Colonic mucosa (tissue), 4 donors: ENCODE measurements at places on chromosomes 4 and X. TPM values are rescaled to one million over a fixed set of nuclear protein-coding genes. Genes with fewer than 3 reads are reported as not detected.
A peak's percentile ranks its signal among the peaks of the same experiment; 100 is the strongest.

DNA sequence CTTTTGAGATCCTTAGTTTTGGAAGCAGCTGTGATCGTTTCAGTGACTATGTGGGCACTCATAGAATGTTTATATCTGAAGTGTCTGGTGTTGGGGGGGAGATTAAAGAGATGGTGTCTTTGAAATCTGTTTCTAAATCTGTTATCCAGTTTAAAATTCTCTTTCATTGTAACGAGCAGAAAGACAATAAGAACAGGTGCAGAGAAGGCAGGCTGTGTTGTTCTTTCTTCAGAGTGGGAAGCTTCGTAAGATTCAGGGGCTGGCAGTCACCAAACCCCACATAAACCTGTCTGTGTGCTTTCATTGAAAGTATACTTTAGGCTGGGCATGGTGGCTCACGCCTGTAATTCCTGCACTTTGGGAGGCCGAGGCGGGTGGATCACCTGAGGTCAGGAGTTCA is 16.3 kb upstream of the DHRSX start:
- DNase-seq = no peak

GRCh38 chrX:123581586-123581985 is 151.3 kb downstream of the THOC2 start:
- no peak for DNase-seq

DNA sequence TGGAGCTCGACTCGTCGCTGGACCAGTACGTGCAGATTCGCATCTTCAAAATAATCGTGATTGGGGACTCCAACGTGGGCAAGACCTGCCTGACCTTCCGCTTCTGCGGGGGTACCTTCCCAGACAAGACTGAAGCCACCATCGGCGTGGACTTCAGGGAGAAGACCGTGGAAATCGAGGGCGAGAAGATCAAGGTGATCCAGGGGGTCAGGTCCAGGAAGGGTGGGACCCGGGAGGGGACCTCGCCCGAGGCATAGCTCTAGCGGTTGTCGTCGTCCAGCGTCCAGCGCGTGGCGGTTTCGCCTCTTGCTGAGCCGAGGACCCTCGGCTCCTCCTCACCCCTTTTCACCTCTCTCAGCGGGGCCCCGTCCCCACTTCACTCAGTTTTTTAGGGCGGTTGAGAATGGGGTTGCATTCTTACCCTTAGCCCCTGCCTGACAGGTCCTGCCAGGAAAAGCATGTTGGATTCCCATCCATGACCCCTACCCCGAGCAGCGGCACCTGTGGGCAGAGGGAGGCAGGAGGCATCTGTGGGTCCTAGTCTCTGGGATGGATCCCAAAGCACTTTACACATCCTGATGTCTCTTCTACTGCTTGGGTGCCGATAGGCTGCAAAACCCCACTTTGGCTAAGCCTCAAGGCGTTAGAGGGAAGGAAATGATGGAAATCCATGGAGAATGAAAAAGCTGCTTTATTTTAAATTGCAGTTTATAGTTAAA is 524 bp downstream of the RAB33A start:
- no peak for DNase-seq

GRCh38 chr4:115361781-115362180 is 248.4 kb upstream of the NDST4 start:
- DNase-seq = no peak

DNA sequence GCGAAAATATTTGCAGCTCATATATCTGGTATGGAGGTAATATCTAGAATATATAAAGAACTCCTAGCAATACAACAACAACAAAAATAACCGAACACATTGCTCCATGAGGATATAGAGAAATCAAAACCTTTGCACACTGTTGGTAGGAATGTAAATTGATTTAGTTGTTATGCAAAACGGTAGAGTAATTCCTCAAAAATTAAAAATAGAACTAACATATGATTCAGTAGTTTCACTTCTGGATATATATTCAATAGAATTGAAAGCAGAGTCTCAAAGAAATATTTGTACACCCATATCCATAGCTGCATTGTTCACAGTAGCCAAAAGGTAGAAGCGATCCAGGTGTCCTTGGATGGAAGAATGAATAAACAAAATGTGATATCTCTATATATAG is 203.0 kb upstream of the CNKSR2 start:
- no peak for DNase-seq

DNA sequence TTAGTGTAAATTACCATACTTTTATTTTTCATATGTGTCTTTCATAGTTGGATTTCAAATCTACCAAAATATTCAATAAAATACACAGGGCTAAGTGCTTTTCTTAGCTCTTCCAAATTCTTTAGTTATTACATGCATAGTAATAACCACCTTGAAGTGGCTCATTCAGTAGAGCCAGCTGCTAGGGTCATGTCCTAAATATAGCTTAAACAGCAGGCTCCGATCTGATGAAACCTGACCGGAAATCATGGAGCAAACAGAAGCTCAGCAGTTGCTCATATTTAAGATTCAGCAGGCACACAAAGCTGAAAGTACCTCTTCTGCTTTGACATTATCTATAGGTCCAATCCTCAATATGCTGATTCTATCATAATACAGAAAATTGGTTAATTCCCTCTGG is 1470.4 kb downstream of the ADGRL3 start:
- DNase-seq = no peak

GRCh38 chr4:37858112-37858511 is 31.6 kb downstream of the PGM2 start:
- DNase-seq = no peak

- no peak for DNase-seq
Measured at GRCh38 chr4:7388627-7389026, 46.1 kb downstream of the PSAPL1 start.

DNA sequence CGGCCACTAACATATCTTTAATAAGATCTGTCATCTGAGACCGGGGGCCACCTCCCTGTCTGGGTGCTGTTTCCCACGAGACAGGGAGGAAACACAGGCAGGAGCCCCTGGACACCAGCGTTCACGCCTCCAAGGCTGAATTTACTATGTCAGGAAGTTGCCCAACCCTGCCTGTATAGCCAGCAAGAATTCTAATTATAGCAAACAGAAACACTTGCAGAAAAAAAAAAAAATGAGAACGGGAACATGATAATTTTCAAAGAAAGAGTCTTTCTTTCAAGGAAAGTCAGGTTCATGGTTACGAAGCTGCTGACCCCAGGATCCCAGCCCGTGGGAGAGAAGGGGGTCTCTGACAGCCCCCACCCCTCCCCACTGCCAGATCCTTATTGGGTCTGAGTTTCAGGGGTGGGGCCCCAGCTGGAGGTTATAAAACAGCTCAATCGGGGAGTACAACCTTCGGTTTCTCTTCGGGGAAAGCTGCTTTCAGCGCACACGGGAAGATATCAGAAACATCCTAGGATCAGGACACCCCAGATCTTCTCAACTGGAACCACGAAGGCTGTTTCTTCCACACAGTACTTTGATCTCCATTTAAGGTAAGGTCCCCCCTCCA is at the start of gene IL3RA:
TSS of gene IL3RA (plus strand) at position 455 of the 613 bp plus-strand sequence. CDS start 4,981 bp downstream, outside the sequence.
- peak; percentile 40 for DNase-seq

DNA sequence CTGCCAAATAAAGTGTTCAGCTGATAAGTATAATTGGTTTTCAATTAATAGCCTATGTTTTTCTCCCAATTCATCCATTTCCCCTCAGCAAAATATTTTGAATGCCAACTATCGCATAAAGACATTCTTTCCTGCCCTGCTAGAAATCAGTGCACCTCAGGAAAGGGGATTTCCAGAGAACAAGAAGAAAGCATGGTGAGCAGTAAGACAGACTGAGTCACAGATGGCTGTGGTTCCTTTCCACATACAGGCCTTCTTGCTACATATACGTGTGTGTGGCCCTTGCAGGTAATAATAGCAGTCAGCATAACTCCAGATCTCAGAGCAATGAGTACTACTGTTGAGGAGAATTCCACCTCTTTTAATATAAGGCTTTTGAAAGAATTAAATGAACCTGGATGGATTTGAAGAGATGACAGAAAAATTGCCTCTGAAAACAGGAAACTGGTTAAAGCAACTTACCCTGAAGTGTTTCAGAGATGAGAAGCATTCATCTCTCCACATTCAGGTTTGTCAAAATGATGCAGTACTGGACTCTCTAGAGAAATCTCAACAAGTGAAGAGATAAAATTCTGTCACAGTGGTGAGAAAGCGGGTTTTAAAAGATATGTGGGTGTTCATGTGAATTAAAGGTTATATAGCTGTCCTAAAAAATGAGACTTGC is 13.6 kb downstream of the GASK1B start:
- DNase-seq = no peak

- no peak for DNase-seq
Measured at GRCh38 chrX:106921637-106922036, 1.4 kb downstream of the CLDN2 start.

DNA sequence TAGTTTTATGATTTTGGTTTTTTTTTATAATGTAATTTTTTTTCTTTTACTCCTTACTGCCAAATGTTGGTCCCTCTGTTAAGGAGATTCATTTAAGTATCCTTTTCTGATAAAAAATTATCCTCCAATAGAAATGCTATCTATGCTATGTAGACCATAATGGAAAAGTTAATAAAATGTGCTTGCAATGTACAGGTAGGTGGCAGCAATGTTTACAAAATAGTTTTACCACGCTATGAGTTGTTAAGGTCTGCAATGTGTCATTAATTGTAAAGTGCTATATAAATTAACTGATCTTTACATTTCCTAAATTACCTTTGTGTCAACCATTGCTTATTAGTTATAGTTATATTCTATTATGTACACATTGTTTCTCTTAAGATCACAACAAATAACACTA is 3.8 kb upstream of the CENPC start:
- DNase-seq = no peak

- no peak for DNase-seq
Measured at GRCh38 chrX:28910487-28910886, 323.2 kb downstream of the IL1RAPL1 start.

DNA sequence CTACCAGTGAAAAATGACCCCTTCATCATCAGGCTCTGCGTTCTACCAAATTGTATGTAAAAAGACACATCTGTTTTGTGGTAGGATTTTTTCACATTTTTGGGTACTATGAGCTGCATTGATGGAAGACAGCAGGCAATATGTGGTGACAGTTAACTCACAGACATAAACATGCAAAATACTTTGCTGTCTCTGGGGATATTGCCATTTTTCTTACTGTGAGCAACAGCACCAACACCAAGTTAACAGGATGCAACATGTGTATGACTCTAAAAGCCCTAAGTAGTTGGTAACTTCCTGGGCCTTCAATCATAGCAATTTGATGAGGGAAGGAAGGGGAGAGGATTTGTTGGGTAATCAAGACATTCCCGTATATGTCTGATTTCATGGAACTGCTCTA is 56.4 kb upstream of the DRP2 start:
- no peak for DNase-seq

- no peak for DNase-seq
Measured at GRCh38 chr4:7132730-7133582, 59.4 kb upstream of the SORCS2 start.

GRCh38 chr4:130896920-130897319 is 1801.0 kb downstream of the C4orf33 start:
- no peak for DNase-seq

- DNase-seq = no peak
Measured at GRCh38 chrX:20217906-20218305, 48.8 kb downstream of the RPS6KA3 start.

- DNase-seq = no peak
Measured at GRCh38 chr4:123976819-123977218, 580.2 kb downstream of the SPRY1 start.

DNA sequence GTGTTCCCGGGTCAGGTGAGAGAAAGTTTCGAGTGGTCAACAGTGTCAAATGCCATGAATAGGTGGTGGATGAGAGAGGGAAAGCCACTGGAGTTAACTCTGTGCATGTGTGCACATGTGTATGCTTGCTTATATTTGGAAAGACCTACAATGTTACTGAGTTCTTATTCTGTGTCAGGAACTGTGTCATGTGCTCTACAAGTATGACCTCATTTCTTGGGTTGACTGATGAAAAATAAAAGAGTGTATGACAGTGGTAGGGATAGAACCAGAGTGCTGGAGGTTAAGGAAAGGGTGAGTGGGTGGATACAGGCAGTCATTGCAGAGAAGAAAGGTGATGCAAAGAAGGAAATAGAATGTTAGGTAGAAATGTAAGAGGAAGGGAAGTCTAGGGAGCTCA is 22.1 kb upstream of the DGKK start:
- no peak for DNase-seq

DNA sequence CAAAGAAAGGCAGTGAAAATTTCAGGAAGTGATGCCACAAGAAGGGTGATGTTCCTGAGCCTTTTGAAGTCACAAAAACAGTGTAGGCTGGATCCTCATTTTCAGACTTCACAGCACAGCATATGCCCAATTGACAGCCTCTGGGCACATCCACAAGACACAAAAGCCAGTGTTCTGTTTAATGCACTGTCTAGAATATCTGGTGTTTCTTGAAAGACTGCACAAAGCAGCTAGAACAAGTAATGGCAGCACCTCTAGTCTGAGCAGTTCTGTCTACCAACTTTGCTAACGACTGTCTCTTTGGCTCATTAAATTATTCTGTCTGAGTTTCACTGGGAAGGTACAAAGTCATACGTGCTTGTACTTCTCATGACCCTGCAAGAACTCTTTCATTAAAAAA is 417.1 kb upstream of the GALNT7 start:
- no peak for DNase-seq

- DNase-seq = no peak
Measured at GRCh38 chr4:123953566-123953965, 557.0 kb downstream of the SPRY1 start.

GRCh38 chr4:16626945-16627344 is 271.5 kb downstream of the LDB2 start:
- no peak for DNase-seq

DNA sequence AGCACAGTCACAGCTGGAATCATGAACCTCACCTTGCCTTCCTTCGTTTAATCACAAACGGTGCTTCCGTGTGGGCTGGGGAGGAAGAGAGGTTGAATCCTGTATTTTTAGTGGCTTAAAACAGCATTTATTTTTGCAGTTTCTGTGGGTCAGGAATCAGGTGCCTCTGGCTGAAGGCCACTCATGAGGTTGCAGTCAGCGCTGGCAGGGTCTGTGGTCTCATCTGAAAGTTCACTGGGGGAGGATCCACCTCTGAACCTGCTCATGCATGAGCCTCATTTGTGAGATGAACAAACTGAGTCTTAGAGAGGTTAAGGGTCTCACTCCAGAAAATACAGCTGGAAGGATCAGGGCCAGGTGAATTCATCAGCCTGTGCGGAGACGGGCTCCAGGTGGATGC is 17.1 kb upstream of the ABLIM2 start:
- DNase-seq = no peak

DNA sequence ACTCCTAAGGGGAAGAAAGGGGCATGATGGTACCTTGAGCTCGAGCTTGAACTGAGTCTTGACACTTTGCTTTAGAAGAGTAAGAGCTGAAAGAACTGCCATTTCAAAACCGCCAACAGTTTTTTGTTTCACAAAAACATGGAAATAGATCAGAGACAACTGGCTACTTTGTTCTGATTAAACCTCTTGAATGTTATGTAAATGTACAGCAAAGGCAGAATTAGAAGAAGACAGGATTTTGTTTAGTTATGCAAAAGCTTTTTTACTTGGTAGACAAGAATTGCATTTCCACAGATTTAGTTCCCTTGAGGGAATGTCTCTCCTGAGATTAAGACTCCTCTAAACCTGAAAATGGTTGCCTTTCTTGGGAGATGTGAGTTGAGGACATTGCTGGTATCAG is 33.3 kb upstream of the STPG2 start:
- DNase-seq = no peak

IBSP gene
- not detected for total RNA-seq

PPARGC1A gene
- 48.4 TPM for total RNA-seq

CLTRN gene
- 0.35 TPM for total RNA-seq

LRIT3 gene
- total RNA-seq = 0.15 TPM

STPG2 gene
- total RNA-seq = 0.19 TPM

MFAP3L gene
- total RNA-seq = 2.4 TPM

PPP2R2C gene
- total RNA-seq = 0.05 TPM

FAAH2 gene
- 11.3 TPM for total RNA-seq

TMEM128 gene
- 16.9 TPM for total RNA-seq

MAGIX gene
- 14.7 TPM for total RNA-seq

GYPA gene
- 0.27 TPM for total RNA-seq

DIPK2B gene
- 2.5 TPM for total RNA-seq

FAM9A gene
- total RNA-seq = not detected
